ENCODE measurements at places on chromosomes 3 and 15. TPM values are rescaled to one million over a fixed set of nuclear protein-coding genes. Genes with fewer than 3 reads are reported as not detected.

DNA sequence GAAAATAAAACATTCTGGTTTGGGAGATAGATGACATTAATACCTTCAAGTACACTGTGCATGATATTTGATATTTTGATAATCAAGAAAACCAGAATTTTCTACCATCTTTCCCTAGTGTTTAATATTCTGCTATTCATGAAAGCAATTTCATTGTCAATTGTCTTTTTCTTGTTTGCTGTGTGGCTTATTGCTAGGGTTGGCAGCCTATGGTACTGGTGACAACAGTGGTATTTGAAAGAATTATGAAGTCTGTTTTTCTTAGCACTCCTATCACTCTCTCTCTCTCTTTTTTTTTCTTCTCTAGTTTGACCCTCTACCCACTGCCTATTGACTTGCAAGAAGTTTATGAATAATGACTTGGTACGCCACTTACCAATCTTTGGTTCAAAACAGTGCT lies 15.4 kb downstream of the RNF13 start:
- no peak for DNase-seq

DNA sequence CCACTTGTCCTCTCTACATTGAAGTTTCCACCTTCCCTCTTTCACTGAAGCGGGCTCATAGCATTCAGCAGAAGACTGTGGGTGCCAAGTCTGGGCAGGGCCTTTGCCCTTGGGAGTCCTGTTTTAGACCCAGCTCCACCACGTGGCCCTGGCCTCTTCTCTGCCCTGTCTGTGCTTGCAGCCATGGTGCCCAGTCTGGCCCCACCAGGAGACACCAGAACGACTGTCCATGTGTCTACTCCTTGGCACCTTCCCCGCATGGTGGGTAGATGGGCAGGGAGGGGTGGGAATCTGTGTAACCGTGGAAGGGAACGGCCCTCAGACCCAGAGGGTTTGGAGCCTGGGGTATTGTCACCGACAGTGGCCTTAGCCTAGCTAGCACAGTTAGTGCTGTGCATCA lies 17.9 kb upstream of the EMC3 start:
- DNase-seq = no peak

GRCh38 chr3:22176911-22177310 lies 425.9 kb upstream of the ZNF385D start:
- no peak for DNase-seq

The FBXO40 gene
- not detected for total RNA-seq

DNA sequence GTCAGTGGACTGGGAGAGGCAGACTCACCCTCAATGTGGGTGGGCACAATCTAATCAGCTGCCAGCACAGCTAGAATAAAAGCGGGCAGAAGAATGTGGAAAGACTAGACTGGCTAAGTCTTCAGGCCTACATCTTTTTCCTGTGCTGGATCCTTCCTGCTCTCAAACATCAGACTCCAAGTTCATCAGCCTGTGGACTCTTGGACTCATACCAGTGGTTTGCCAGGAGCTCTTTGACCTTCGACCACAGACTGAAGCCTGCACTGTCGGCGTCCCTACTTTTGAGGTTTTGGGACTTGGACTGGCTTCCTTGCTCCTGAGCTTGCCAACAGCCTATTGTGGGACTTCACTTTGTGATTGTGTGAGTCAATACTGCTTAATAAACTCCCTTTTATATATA lies 68.0 kb downstream of the CNTN3 start:
- DNase-seq = no peak

DNA sequence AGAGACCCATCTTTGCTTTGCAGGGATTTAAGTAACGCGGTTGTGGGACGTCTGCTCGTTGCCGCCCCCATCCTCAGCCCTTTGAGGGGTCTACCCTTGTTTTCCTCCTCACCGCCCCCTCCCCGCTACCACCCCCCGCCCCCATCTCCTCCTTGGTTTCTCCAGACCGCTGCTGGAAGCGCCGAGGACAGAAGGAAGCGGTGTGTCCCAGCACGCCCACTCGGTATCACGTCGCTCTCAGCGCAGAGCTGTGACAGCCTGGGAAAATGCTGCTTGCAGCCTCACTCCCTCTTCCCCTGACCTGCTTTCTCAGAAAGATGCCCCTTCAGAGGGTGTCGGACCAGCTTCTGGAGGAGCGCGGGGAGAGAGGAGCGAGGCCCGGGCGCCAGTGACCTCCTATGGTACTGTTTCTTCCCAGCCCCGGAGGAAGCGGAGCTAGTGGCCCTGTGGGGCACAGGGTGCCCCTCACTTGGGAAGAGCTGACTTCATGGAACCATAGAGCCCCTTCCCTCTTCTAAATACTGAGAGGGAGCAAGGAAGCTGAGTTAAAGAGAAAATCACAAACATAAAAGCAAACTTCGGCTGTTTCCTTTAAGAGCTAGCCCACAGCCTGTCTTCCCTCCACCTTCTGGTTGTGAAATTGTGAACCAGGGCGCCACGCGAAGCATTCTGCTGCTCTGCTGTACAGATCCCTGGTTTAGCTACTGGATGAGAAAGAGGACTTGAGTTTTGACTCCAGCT lies 698 bp downstream of the IL1RAP start:
- DNase-seq = peak; percentile 39

GRCh38 chr3:20648294-20648693 lies 462.3 kb upstream of the SGO1 start:
- peak; percentile 94 for DNase-seq

GRCh38 chr15:100781961-100782530 lies 97.6 kb upstream of the ALDH1A3 start:
- DNase-seq = no peak

DNA sequence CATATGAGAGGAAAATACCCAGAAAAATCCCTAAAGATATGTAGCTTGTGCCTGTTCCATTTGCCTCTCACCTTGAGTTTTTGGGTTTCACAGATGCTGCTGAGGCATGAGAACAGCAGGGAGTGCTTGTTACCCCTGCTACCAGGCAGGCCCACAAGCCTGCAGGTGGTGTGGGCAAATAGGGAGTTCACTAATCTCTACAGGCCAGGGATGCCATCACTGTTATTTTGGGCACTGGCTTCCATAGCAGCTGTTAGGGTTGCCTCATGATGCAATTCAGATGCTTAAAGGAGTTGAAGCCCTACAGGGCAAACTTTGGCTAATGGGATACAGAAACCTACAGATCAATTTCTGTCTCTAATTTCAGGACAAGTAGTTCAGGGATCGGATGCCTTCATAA lies 873.5 kb downstream of the OTOL1 start:
- no peak for DNase-seq

The C2CD4A gene
- total RNA-seq = 0.26 TPM

DNA sequence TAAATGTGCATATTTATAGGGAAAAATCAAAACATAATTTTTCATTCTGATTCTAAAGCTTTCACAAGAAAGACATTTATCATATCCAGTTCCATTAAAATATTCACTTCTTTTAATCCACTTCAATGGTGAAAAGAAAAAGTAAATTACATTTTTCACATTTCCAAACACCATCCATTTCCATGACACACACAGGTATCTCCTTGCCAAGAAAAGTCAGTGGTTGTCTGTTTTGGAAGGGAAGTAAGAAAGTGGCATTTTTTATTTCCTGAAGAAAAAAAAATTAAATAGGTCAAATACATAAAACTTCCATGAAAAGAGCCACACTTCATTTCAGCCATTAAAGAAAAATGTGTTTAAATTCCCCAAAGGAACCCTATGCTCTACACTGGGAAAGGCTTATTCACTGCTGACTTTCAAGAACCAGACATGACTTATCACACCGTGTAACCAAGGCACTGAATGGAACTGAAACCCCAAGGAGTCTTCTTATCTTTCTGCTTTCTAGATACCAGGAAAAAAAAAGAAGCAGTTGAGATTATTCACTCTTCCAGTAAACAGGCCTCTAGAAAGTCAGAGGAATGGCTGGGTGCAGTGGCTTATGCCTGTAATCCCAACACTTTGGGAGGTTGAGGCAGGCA lies 44.5 kb downstream of the OSBPL10 start:
- no peak for DNase-seq

The CIB2 gene
- 14.4 TPM for total RNA-seq

The MYZAP gene
- total RNA-seq = 3.2 TPM

DNA sequence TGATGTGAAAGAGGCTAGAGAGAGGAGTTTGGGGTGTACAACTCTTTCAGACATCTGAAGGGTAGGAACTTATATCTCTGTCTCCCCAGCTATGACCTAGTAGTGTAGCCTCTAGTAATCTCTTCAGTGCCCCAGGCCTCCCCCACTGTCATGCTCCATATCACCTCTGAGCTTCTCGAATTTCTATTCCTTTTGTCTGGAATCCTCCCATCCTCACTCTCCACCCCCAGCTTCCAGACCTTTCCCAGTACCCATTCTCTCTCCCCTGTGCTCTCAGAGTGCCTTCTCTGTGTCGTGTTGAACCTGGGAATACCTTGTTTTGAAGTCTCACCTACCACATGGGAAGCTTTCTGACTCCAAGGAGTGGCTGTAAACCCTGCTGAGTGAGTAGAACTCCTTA lies 3.6 kb upstream of the RBPMS2 start:
- no peak for DNase-seq

- DNase-seq = no peak
These were observed 73.7 kb downstream of the ARHGEF26 start for GRCh38 chr3:154194877-154195276.

The HIGD2B gene
- not detected for total RNA-seq

The CLDN18 gene
- 0.26 TPM for total RNA-seq

- no peak for DNase-seq
These were observed 158.0 kb downstream of the FBLN2 start for GRCh38 chr3:13706886-13707285.

GRCh38 chr3:195148549-195148948 lies 122.4 kb downstream of the XXYLT1 start:
- DNase-seq = no peak

The HERC2 gene
- total RNA-seq = 27.9 TPM

DNA sequence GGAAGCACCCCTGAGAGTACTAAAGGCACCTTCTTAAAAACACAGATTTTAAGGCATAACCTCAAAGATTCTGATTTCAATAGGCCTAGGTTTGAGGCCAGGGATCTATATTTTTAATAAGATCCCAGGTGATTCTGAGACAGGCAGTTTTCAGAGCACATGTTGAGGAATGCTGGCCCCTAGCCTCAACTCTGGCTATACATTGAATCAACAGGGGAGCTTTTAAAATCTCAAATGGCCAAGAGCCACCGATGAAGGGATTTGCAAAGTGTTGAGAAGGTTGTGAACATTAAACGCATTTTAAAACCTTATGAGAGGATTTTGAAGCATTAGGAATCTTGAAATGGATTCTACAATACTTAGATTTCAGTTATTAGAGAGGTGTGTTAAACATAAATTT lies 268.8 kb upstream of the ARHGEF26 start:
- no peak for DNase-seq

The PLA1A gene
- not detected for total RNA-seq

DNA sequence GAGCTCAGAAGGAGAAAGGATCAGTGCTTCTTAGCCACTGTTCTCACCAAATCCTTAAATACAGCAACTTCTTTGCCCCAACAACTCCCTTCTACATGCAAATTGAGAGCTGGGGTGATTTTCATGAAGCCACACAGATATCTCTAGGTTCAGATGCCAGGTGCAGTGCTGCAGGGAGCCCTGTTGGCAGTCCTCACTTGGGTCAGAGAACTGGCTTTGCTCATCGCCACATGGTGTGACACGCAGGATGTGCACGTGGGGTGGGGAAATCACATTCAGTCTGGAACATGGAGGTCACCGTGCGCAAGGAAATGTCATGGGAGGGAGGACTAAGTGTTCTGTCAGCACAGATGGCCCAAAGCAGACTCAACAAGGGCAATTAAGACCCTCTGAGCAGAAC lies 103.8 kb downstream of the WDR76 start:
- no peak for DNase-seq

GRCh38 chr15:69476704-69477473 lies 24.3 kb downstream of the RPLP1 start:
- DNase-seq = no peak

- no peak for DNase-seq
These were observed 51.2 kb downstream of the KCNAB1 start for GRCh38 chr3:156171281-156172267.

All from A172 (cell line).